ENCODE measurements at places on chromosomes 4 and X.
A peak's percentile ranks its signal among the peaks of the same experiment; 100 is the strongest.

DNA sequence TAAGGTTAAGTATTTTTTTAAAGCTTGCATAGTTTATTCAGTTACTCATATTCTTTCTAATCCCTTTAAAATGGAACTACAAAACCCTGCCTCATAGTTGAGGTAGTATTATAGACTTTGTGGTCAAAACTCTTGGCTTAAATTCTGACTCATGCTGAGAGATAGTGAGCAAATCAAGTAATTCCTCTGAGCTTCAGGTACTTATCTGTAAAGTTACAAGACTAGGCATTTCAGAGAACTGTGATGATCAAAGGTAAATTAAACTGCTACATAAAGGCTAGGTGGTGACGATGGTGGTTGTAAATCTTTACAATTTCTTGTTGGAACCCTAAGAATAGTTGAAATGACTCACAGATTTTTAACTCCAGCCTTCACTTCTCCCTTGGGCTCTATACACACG, 3.2 kb upstream of the CLOCK start:
- DNase-seq, result no peak

DNA sequence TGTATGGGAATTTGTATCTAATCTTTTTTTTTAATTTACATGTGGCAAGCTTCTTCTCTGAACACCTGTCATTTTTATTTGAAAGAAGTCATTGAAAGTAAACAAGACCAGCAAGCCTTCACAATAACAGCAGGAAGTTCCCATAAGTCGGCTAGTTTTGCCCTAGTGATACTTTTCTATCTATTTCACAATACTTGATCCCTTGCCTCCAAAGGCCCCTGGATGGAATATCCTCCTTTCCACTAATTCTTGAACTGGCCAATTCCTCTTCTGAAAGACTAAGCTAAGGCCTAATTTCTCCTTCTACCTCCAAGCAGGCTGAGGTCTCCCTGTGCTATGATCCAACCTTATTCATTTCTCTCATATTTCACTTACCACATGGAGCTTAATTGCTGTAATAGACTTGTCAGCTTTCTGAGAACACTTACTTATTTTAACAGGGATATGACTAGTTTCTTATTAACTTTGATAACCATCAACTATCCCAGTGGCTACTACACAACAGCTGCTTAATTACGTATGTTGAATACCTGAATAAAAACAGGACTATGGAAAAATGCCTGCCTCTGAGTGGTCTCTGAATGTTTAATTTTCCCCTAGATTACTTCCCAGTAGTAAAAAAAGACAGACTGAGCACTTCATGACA, 194.2 kb downstream of the MAD2L1 start:
- DNase-seq, result no peak

- DNase-seq, result no peak
Measured at GRCh38 chr4:106048250-106048971, 153.1 kb downstream of the NPNT start.

DNA sequence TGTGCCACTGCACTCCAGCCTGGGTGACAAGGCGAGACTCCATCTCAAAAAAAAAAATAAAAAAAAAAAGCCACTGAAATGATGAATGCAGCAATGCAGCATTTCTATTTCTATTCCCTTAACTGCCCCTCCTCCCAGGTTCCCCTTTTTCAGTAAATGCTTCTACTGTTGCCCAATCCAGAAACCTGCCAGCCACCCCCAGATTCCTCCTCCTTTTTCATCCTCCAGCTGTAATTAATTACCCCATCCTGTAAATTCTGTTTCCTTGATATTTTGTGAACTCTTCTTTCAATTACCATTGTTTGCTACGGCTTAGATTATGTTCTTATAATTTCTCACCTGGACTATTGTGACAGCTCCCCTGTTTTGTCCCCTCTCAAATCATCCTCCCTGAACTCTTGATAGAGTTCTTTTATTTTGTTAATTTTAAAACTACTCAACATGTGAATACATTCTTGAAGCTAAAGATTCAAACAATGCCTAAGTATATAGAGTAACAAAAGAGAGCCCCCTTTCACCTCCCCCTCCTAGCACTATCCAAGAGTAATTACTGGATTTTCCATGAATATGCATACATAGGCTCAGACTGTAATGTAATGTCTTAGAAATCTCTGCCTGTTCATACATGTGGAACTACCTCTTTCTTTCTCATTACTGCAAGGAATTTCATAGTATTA, 140.6 kb upstream of the GPC4 start:
- no peak for DNase-seq

GRCh38 chr4:189504220-189504619, 436.5 kb upstream of the FRG1 start:
- DNase-seq, result no peak

- DNase-seq, result no peak
Measured at GRCh38 chr4:54719378-54719777, 61.6 kb downstream of the KIT start.

- DNase-seq, result peak; percentile 54
Measured at GRCh38 chr4:152169683-152170082, 366.2 kb downstream of the FBXW7 start.

DNA sequence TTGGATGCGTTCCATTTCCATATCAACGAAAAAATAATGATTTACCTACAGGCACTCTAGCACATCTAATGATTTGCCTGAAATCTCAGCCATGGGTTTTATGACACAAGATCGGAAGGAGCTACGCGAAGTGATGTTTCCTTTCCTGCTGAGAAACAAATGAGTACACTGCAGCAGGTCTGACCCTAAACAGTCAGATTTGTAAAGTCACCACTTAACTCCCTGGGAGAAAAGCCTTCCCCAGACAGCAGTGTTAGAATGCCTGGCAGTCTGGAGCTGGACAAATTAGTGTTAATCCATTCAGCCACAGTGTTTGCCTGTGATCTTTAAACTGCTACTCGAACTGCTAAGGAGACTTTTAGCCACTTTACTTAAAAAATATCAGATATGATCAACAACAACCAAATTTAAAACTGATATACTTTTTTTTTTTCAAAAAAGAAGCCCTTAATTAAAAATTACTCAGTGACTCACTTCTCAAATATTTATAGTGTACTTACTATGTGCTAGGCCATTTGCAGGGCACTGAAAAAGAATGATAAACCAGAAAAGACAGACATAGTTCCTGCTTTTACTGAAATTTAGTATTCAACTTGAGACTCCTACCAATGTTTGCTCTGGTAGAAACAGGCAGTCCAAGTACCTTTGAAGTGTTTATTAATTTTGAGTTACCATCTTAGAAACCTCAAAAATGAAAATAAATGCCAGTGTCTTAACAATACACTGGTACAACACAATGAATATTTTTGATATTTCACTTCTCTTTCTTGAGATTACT, 104.5 kb downstream of the SHISA3 start:
- DNase-seq, result no peak

- no peak for DNase-seq
Measured at GRCh38 chrX:123965712-123966111, 4.2 kb downstream of the STAG2 start.

DNA sequence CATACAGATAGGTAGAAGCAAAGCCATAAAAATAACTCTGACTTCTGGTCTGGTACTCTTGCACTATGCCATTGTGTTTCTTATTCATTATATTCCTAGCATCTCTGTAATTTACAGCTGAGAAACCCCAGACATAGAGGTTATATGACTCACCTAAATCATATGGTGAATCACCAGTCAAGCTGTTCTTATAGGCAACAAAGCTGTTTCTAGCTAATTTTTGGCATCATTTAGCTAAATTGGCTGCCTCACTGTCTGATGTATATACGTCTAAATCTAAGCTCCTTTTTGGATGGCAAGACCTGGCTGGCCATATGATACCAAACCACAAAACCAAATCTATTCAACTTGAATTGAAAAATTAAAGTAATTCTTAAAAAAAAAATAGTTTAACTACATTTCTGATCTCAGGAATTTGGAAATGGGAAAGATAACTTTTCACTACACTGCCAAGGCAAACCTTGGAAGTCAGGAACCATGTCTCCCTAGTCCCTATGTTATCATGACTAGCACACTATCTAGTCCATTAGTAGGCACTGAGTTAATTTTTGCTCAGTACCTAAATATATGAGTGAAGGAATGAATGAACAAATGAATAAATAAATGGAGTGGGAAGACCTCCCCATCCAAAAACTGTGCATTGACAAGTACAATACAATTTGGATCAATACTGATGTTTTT, 41.3 kb upstream of the STAG2 start:
- DNase-seq, result no peak

GRCh38 chr4:82774711-82775171, 23.9 kb downstream of the SCD5 start:
- no peak for DNase-seq

DNA sequence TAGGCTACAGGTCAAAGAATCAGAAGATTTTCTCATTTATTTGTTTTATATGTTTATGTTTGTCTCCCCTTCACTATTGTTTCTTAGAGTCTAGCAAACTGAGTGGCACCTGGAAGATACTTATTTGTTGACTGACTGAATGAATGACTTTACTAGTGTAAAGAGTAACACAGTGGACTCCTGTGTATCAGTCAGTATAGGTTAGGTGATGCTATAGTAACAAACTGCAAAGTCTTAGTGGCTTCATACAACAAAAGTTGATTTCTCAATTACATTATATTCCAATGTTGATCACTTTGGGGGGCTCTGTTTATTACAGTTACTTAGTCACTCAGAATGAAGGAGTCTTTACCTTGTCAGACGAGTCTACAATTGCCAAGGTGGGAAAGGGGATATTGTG, 76.6 kb downstream of the DCK start:
- DNase-seq, result no peak

GRCh38 chr4:75786526-75786925, 62.1 kb downstream of the USO1 start:
- DNase-seq, result no peak

DNA sequence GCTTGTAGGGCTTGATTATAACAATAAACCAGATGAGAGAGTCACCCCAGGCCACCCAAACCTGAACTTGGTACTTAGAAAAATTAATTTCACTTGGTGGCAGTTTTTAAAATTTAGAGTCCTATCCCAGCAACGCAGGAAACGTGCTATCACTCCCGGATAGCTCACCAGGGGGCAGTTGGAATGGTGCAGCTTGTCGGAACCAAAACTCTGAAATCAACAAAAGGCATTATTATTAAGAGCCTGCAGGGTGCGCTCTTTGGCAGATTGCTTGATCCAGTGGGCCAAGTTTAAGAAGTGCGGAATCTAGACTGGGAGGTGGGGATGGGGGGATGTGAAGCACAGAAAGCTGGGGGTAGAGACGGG, 2.4 kb downstream of the FRAS1 start:
- DNase-seq, result peak; percentile 70

GRCh38 chrX:119999087-119999634, 55.6 kb upstream of the NKAP start:
- peak; percentile 22 for DNase-seq

- DNase-seq, result no peak
Measured at GRCh38 chr4:29908276-29908675, 811.9 kb upstream of the PCDH7 start.

GRCh38 chr4:41748571-41749475, at the start of gene PHOX2B:
PHOX2B (minus strand) TSS chr4:41748725; CDS start chr4:41748610, 115 bp downstream.
- DNase-seq, result no peak

- no peak for DNase-seq
Measured at GRCh38 chr4:155587766-155588165, 78.9 kb upstream of the GUCY1A1 start.

DNA sequence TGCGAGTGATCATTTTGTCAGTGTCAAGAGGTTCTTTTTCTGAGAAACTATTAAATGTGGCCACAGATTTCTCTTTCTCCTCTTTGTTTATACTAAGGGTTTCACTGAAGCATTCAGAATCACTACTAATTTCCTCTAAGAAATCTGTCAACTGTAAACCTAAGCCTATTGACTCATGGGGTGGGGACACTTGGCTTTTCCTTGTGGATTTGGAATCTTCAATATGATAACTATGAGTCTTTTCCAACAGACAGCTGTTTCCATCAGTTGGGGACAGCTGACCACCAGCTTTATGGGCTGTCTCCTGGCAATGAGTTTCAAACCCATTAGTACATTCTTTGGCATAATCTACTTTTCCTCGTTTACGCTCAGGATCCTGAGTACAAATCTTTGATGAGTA, 13.8 kb downstream of the PGRMC1 start:
- DNase-seq, result no peak

- DNase-seq, result no peak
Measured at GRCh38 chrX:120269373-120270035, 18.9 kb downstream of the ZBTB33 start.

DNA sequence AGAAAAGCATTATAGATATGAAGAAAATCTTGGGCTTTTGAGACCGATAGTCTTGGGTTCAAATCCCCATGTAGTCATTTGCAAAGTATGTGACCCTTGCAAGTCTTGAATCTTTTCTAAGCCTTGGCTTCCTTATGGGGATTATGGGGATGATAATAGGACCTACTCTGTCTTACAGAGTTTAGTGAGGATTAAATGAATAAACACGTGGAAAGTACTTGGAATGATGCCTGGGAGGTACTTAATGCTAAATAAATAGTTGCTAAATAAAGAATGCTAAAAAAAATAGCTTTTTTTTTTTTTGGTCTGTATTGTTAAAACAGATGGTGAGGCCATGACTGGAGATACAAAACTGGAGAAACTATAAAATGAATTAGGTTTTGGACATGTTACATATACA, 292.7 kb downstream of the GPAT3 start:
- no peak for DNase-seq

DNA sequence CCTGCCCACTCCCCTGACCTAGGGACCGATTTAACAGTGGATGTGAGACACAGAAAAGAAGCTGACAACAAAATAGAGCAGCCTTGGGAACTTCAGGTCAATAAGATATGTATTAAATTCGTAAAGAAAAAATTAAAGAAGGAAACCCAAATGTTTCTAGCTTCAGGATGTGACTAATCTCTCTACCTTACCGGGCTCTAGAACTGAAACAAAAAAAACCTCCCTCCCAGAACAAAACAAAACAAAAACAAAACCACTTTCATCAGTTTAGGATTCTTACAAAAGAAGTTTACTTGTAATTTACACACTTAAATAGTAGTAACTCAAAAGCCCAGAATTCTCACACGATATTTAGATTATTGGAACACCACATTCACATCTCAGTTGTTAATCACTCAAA, 185.8 kb upstream of the RPS6KA3 start:
- DNase-seq, result no peak

DNA sequence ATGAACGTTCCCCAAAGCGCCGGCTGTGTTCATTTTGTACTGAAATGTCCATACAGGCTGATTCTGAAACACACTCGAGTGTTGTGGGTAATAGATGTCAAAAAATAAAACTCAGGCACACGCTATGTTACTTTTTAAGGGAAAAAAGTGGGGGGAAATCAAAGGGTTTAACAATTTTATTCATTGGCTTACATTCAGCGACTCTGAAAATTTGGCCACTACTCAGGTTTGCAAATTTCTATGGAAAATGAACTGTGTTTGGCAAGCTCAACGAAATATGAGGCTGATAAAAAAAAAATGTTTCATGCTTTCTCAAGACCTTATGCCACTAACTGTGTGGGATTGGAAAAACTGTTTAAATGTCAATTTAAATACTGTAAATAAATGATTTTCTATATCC, 18.5 kb downstream of the AMELX start:
- DNase-seq, result no peak

All from NCI-H524 (cell line).